ENCODE measurements at places on chromosomes 3 and 15.

GRCh38 chr3:38960042-38960622 lies 91.6 kb downstream of the SCN11A start:
- no peak for DNase-seq

DNA sequence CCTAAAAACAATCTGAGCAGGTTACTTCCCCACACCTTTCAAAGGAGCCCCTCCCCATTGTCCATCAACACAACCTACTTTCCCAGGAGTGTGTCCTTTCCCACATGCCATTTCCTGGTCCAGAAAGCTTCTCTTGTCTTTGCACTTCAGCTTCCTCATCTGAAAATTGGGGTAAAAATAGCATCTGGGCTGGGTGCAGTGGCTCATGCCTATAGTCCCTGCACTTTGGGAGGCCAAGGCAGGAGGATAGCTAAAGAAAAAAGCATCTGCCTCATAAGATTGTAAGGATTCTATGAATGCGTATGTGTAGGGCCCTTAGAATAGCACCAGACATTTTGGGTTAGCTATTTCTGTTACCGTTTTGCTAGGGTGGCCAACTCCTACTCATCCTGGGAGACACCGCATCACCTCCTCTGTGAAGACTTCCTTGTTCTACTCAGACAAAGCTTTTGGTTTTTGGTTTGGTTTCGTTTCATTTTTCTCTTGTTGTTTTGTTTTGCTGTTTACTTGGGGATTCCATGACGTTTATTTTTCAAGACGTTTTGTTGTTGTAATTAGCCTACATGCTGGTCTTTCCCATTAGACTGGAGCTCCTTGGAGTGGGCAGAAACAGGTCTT lies 224.4 kb upstream of the TLE3 start:
- DNase-seq = no peak

DNA sequence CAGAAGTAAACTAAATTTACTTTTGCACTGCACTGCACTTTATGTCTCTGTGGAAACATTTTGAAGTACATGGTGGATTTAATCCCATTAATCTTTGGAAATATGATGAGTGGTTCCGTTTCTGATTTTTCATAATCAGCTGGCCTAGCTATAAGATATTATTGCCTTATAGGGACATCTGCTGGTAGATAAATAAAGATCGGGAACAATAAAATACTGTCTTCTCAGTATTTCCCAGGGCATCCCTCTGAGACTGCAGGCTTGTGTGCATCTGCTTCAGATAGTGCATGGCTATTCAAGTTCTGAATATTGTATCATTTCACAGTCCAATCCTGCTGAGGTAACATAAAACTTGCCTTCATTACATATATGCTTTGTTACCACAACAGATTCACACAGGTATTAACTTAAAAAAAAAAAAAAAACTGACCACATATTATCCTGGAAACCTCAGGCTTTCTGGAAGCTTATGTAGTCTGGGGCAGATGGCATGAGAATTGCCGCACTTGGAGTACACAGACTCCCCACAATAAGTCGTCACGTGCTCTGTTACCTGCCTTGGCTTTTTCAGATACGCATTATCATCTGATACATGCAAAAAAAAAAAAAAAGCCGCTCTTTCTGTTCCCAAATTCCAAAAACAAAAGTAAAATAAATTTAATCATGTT lies 330.8 kb upstream of the AGTR1 start:
- no peak for DNase-seq

- DNase-seq = no peak
Observed at GRCh38 chr15:26295336-26296085, 432.4 kb upstream of the ATP10A start.

GRCh38 chr3:12097971-12098370 lies 60.7 kb downstream of the TIMP4 start:
- no peak for DNase-seq

- DNase-seq = peak; percentile 56
Observed at GRCh38 chr3:148957586-148957985, 33.8 kb upstream of the GYG1 start.

DNA sequence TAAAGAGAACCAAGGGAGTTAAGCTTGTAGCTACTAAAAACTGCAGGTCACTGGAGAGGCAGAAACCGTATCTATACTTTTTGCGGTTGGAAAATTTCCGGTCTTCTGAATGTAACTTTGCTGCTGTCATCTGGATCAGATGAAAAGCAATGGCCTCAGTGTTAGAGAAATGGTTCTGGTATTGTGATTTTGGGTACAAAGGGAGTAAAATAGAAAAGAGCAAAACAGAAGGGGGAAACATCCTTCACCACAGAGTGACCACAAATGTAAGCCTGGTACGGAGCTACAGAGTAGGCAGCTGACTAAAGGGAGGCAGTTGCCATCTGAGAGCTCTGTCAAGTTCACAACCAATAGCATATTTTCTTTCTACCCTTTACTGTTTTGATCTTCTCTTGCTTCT lies 5.6 kb downstream of the CD96 start:
- DNase-seq = no peak

DNA sequence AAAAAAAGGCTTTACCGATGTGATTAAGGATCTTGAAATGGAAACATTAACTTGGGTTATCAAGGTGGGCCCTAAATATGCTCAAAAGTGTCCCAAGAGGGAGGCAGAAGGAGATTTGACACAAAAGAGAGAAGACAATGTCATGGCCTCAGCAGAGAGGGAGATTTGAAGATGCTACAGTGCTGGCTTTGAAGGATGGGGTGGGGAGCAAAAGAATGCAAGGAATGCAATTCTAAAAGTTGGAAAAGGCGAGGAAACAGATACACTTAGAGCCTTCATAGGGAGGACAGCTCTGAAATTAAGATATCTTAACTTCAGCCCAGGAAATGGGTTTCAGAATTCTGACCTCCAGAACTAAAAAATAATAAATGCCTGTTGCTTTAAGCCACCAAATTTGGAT lies 314.5 kb upstream of the CCDC54 start:
- no peak for DNase-seq

GRCh38 chr15:71155534-71155933 lies 40.3 kb downstream of the THSD4 start:
- DNase-seq = no peak

GRCh38 chr3:25344670-25345069 lies 83.4 kb upstream of the RARB start:
- no peak for DNase-seq

- DNase-seq = no peak
Observed at GRCh38 chr15:29344474-29344873, 74.9 kb upstream of the NSMCE3 start.

DNA sequence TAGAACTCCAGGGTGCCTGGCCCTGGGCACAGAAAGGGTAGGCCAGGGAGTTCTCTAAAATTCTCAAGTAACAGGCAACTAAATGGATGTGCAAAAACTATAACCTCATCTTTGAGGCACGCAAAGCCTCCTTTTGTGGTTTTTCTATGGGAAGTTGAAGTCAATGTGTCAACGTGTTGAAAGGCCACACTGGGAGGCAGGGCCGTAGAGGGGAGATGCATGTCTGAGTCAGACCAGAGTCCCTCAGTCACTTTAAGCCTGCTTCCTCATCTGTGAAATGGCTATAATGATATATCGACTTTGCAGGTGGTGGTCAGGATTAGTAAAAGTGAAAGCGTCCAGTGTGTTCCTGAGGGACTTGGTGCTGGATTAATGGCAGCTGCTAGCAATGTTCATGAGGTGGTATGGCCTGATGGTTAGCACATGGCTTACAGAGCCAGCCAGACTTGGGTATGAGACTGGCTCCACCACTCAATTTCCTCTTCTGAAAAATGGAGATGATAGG lies 17.0 kb downstream of the TGM5 start:
- no peak for DNase-seq

DNA sequence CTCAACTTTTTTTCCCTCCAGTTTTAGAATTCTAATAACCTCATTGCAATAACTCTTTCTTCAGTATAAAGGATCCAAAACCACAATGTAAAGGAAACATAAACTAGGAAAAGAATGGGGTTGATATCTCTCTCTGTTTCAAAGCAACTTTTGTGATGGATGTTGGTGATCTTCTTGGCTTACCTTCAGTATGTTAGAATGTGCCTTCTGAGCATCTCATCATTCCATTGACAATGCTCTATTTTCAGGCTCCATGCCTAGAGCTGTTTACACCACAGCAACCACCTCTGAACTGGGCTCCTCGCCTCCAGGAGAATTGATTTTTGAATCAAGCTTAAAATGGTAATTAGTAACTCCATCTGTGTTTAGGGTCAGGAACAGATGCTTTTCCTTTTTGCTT lies 6.6 kb downstream of the NLGN1 start:
- no peak for DNase-seq

- DNase-seq = no peak
Observed at GRCh38 chr3:172066880-172067796, 27.8 kb downstream of the FNDC3B start.

DNA sequence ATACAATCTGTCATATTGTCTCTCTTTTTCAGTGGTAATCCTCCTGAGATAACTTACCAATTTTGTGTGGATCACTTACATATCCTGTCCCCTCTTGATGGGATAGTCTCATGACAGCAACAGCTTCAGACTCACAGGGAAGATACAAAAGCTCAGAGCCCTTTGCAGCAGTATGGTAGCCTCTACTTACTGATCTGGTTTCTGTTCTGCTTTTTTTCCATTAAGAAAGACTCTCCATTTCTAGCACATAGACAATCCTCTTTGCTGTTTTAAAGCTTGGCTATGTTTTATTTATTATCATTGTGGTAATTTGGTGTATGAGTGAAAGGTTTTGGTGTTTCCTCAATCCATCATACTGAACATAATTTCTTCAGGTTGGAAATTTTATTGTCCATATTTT lies 25.4 kb upstream of the SOX14 start:
- DNase-seq = no peak

- DNase-seq = no peak
Observed at GRCh38 chr3:4320096-4320911, 17.1 kb downstream of the SETMAR start.

GRCh38 chr15:40263024-40263754 lies 19.7 kb downstream of the ANKRD63 start:
- no peak for DNase-seq

GRCh38 chr3:116835658-116836057 lies 126.1 kb downstream of the TUSC7 start:
- no peak for DNase-seq

GRCh38 chr3:151581035-151581434 lies 120.2 kb upstream of the IGSF10 start:
- no peak for DNase-seq

DNA sequence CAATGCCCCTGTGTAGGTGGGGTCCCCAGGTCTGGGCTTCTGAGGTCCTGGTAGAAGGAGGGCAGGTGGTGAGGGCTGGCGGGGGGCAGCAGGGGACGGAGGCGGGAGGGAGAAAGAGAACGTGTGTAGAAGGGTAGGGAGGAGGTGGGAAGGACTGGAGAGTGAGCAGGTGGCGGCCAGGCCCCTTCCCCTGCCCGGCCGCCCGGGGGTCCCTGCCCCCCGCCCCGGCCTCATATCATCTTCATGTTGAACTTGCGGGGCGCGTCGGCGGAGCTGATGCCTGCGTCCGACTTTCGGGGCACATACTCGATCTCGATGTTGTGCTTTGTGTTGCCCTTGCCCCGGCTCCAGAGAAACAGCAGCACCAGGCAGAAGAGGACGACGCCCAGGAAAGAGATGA lies 18.9 kb downstream of the LINGO1 start:
- DNase-seq = no peak

GRCh38 chr15:89419370-89419984 lies 76.9 kb downstream of the RHCG start:
- DNase-seq = peak; percentile 93

- DNase-seq = peak; percentile 25
Observed at GRCh38 chr3:76107935-76108570, 322.7 kb upstream of the ZNF717 start.

DNA sequence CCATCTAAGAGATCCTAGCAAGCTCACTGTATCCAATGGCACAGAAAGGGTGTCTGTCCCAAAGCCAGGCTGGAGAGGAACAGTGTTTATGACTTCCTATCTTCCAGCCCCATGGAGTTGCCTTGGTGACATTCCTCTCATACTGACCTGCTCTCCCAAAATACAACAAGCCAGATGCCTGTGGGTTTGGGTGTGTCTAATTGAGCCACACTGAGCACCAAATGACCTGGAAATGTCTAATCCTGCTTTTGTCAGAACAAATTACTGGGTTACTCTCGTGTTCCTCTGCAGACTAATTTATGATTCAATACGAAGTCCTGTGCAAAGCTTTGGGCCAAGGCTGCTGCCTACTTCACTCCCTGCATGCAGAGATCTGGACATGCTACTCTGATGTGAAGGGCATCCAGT lies 98.1 kb upstream of the STRIT1 start:
- DNase-seq = no peak

- no peak for DNase-seq
Observed at GRCh38 chr3:161197855-161198850, 23.0 kb upstream of the NMD3 start.

DNA sequence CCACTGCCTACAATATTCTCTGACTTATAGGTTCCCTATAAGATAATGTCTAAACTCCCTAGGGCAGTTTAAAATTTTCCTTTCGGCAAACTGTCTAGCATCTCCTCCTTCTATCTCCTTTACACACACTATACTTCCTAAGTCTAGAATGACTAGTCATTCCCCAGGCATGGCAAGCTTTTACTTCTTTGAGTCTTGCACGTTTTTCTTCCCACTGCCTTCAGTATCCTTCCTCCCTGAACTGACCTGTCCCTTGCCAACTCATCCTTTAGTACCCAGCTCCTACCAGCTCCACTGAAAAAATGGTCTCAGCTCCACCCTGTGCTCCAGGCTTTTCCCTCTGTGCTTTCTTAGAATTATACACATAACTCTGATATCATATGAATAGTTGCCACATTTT lies 93.8 kb upstream of the KBTBD8 start:
- no peak for DNase-seq

DNA sequence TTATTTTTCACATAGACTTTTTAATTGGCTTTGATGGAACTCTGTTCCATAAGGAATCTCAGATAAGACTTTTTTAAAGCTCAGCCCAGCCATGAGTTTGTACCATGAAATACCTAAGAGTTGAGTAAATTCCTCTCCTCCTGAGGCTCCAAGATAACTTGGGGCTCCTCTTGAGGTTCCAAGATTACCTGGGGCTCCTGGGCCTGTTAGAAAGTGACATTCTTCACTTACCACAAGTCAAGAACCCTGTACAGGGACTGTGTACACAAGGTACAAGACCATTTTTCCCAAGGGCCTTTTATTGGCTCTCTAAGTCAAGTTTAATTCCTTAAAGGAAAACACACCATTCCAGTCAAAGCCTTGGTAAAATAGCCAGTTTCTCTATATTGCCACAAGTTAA lies 111.3 kb upstream of the PRR20G start:
- DNase-seq = no peak

DNA sequence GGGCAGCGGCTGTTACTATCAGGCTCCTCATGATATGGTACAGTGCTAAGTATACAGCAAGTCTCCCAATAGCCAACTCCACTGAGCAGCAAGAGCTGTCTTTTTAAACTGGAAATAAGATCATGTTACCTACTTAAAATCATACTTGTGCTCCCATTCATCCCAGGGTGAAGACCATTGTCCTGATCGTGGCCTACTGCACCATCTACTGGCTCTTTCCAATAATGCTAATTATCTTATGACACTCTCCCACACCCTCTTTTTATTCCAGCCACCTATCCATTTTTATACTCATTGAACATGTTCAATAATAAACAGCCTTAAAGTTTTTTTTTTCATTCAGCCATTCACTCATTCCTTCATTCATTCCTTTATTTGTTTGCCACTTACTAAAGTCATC lies 117.7 kb downstream of the GBE1 start:
- no peak for DNase-seq

GRCh38 chr3:81763001-81763400 lies 1.6 kb upstream of the GBE1 start:
- DNase-seq = no peak
